CD8-positive, alpha-beta memory T cell (primary cell): ENCODE measurements at places on chromosomes 6 and 20. TPM values are rescaled to one million over a fixed set of nuclear protein-coding genes. Genes with fewer than 3 reads are reported as not detected.

GRCh38 chr20:39021748-39022147, 59.6 kb downstream of the DHX35 start:
- H3K4me1 ChIP-seq = peaks cover 5% of the 10 kb centered on the region
- peaks cover 12% of the 10 kb centered on the region for H3K36me3 ChIP-seq
- no peak overlapping the region for H3K4me3 ChIP-seq
- no peak overlapping the region for H3K27ac ChIP-seq
- no peak for DNase-seq

DNA sequence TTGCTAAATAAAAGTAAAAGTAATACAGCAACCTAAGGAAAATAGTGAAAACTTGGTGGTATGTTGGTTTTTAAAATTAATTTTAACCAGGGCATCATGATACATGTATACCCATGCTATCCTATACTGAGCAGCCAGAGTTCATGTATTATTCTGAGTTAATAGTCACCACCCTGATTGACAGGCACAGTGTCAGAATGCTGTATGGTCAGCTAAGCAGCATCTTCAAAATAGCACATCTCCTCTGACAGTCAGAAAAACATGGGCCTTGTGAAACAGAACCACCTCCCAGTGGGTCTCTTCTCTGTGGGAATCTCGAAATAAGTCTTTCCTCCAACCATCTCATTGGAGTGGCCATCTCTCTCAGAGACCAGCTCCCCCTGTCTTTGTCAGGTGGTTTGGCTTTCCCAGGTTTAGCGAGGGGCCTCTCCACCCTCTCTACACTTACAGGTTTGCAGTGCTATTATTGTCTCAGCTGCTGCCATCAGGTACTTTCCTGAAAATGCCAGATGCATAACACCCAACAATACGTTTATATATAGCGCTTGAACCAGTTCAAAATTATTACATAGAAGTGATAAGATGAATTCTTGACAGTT, 47.1 kb upstream of the RNF8 start:
- H3K27me3 ChIP-seq = no peaks in the 10 kb centered on the region
- no peak overlapping the region for H3K27ac ChIP-seq
- no peak overlapping the region for H3K4me3 ChIP-seq
- H3K4me1 ChIP-seq = no peaks in the 10 kb centered on the region
- no peak for DNase-seq

DNA sequence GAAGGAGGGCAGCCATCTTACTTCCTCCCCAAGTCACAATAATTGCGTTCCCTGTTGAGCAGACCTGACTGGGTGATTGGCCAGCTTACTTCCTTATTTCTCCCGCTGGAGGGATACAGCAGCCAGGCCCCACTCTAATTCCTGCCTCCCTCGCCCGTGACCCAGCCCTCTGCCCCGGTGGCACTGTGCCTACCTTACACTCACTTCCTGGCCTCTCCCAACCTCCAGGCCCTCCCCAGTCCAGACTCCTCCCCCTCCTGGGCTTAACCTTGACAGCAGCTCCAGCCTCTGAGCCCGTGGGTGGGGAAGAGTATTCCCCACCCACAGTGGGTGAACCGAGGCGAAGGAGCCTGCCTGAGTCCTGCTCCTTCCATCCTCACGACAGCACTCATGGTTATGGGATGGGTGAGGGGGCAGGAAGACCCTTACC, 3.0 kb downstream of the BAK1 start:
- no peaks in the 10 kb centered on the region for H3K27me3 ChIP-seq
- H3K36me3 ChIP-seq = peaks cover 36% of the 10 kb centered on the region
- H3K4me3 ChIP-seq = no peak overlapping the region
- peaks cover 29% of the 10 kb centered on the region for H3K4me1 ChIP-seq
- H3K27ac ChIP-seq = no peak overlapping the region
- DNase-seq = no peak

DNA sequence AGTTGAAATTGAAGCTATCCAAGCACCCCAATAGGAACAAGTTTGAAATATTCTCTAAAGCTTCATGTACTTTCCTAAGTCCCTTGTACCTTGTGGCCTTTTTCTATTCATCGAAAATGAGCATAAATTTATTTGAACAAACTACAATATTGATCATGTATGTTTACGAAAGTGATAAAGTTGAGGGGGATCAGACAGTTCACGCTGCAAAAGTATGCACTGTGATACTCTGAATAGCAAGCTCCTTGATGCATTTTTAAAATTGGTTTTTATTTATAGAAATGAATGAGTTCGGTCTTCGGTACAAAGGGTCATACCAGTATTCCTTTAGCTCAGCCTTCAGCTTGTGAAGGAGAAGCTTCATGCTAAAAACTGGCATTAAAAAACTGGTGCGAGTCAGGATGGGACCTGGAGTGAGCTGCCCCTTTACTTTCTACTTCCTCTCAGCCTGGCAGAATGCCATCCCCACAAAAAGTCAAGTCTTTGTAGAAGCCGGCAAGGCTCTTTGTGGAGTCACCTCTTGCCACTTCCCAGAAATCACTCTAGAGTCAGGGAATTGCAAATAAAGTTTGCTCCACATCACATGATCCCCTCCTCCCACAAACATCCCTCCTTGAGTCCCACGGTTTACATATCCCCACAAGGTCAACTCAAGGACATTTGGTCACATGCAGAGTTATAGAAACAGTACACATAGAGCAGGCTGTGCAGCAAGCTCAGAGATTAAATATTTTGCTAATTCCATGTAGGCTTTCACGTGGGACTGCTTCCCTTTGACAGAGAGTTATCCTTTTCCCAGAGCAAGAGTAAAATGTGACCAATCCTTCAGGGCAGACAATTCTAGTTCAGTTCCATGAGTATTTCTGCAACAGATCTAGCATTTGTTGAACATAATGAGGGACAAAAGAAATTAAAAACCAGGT, 34.6 kb upstream of the ADGRF1 start:
- H3K27ac ChIP-seq = no peak overlapping the region
- H3K4me3 ChIP-seq = no peak overlapping the region
- H3K4me1 ChIP-seq = no peaks in the 10 kb centered on the region
- DNase-seq = no peak
- H3K36me3 ChIP-seq = no peaks in the 10 kb centered on the region
- H3K27me3 ChIP-seq = no peaks in the 10 kb centered on the region

GRCh38 chr6:26329763-26330511, 35.1 kb upstream of the BTN3A2 start:
- peaks cover 23% of the 10 kb centered on the region for H3K4me1 ChIP-seq
- peak overlapping the region; percentile 41 for H3K27ac ChIP-seq
- H3K27me3 ChIP-seq = peaks cover 17% of the 10 kb centered on the region

GRCh38 chr6:36371211-36371610, 16.3 kb downstream of the ETV7 start:
- no peaks in the 10 kb centered on the region for H3K27me3 ChIP-seq
- H3K4me1 ChIP-seq = no peaks in the 10 kb centered on the region
- no peaks in the 10 kb centered on the region for H3K36me3 ChIP-seq
- DNase-seq = no peak

DNA sequence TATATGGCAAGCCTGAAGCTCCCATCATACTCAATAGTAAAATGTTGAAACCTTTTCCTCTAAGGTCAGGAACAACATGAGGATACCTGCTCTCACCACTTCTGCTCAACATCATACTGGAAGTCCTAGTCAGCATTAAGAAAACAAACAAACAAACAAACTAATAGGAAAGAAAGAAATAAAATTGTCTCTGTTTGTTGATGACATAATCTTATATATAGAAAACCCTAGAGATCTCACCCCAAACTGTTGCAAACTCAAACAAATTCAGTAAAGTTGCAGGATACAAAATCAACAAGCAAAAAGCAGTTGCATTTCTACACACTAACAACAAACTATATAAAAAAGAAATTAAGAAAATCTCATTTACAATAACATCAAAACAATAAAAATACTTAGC, 20.5 kb downstream of the TTLL2 start:
- no peak overlapping the region for H3K27ac ChIP-seq
- peaks cover 4% of the 10 kb centered on the region for H3K4me1 ChIP-seq
- no peaks in the 10 kb centered on the region for H3K36me3 ChIP-seq
- H3K27me3 ChIP-seq = no peaks in the 10 kb centered on the region
- no peak for DNase-seq

MAP1LC3A gene
- total RNA-seq = 1.7 TPM

- no peaks in the 10 kb centered on the region for H3K4me1 ChIP-seq
- no peak overlapping the region for H3K4me3 ChIP-seq
- H3K27ac ChIP-seq = no peak overlapping the region
- no peaks in the 10 kb centered on the region for H3K27me3 ChIP-seq
- no peak for DNase-seq
These were observed 191.5 kb downstream of the MCHR2 start for GRCh38 chr6:99802396-99803031.

FAM217A gene
- total RNA-seq = not detected

- no peak overlapping the region for H3K4me3 ChIP-seq
- no peak overlapping the region for H3K27ac ChIP-seq
- no peak for DNase-seq
- H3K27me3 ChIP-seq = no peaks in the 10 kb centered on the region
These were observed 113.0 kb downstream of the DST start for GRCh38 chr6:56529594-56530191.

CCN5 gene
- total RNA-seq = not detected

DNA sequence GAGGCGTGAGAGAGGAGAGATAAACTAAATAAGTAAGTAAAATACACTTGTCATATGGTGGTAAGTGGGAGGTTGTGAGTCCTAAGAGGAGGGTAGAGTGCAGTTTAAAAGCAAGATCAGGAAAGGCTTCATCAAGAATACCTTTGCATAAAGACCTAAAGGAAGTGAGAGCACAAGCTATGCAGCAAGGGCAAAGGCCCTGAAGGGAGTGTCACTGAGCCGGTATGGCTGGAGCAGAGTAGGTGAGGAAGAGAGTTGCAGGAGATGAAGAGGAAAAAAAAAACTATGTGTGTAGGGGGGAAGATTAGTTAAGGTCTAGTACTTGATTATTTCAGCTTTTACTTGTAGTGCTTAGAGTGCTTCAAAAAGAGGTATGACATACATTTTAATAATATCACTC, 11.0 kb downstream of the DNAAF9 start:
- no peaks in the 10 kb centered on the region for H3K27me3 ChIP-seq
- H3K4me3 ChIP-seq = no peak overlapping the region
- no peak for DNase-seq

- no peak overlapping the region for H3K4me3 ChIP-seq
- no peaks in the 10 kb centered on the region for H3K4me1 ChIP-seq
- no peaks in the 10 kb centered on the region for H3K36me3 ChIP-seq
- no peak for DNase-seq
These were observed 73.9 kb upstream of the ENPP5 start for GRCh38 chr6:46244670-46245069.

DNA sequence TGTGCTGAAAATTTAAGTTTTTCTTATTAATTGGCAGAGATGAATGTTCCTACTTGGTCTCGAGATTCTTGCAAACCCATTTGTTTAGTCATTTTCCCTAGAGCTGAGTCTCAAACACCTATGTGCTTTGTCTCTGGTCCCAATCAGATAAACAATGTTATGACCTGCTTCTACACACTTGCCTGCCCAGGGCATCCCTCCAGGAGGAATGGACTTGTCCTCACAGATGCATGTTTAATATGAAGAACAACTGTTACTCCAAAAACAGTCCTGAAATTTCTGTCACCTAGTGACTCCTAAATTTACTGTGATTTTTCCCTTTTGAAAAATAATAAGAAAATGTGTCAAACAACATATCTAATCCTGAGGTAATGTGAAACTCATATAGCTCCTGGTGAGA, 43.7 kb downstream of the HDGFL1 start:
- no peak for DNase-seq
- no peak overlapping the region for H3K4me3 ChIP-seq
- no peaks in the 10 kb centered on the region for H3K36me3 ChIP-seq
- no peaks in the 10 kb centered on the region for H3K27me3 ChIP-seq
- no peak overlapping the region for H3K27ac ChIP-seq

DNA sequence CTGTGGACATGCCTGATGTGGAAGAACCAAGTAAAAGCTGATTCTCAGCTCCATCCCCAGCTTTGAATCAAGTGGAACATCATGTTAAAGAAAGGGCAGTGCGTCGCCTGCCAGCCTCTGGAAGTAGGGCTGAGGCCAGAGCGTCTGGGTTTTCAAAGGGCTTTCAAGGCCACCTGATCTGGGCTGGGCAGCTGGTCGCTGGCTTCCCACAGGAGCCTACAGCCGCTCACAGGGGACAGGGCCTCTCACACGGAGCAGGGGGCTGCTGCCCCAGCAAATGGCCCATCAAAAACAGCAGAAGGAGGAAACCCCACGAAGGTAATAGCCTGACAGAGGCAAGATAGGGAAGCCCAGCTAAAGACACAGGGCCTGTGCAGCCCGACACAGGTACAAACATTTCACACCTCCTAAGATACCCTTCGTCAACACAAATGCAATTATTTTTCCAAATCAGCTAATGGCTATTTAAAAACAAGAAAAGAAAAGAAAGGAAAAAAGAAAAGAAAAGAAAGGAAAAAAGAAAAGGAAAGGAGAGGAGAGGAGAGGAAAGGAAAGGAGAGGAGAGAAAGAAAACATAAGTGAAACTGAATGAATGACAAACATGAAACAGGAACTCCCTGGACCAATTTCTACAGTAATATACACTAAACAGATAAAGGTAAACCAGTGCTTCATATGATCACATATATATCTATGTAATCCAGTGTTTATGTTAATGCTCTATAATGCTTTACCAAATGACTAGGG, 24.8 kb downstream of the RRBP1 start:
- no peaks in the 10 kb centered on the region for H3K27me3 ChIP-seq
- no peaks in the 10 kb centered on the region for H3K4me1 ChIP-seq
- H3K27ac ChIP-seq = no peak overlapping the region

RIMS1 gene
- total RNA-seq = not detected

- no peak for DNase-seq
- H3K36me3 ChIP-seq = no peaks in the 10 kb centered on the region
- H3K4me1 ChIP-seq = no peaks in the 10 kb centered on the region
- no peaks in the 10 kb centered on the region for H3K27me3 ChIP-seq
- no peak overlapping the region for H3K27ac ChIP-seq
These were observed 525.5 kb downstream of the TENT5A start for GRCh38 chr6:81226957-81227356.

DNA sequence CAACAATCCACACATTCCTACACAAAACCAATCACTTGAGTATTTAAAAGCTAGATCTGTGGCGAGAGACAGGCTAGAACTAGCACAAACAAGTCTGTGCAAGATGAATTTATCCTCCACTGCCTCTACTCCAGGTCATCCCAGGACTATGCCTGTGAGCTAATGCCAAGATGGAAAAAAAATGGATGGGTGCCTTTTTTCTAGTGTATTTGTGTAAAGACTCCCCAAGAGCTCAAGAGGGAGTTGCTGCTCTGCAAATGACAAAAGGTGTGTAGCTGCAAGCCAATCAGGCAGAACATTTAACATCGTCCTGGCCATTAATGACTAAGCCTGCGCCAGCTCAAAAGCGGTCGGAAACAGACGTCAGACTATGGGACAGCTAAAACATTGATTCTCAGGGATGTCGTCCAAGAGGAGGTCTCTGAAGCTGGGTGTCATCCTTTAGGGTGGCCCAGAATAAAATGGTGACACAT, 21.9 kb downstream of the ATXN1 start:
- DNase-seq = no peak
- no peak overlapping the region for H3K27ac ChIP-seq
- peaks cover 18% of the 10 kb centered on the region for H3K4me1 ChIP-seq
- H3K36me3 ChIP-seq = no peaks in the 10 kb centered on the region

GJA1 gene
- not detected for total RNA-seq

B3GAT2 gene
- not detected for total RNA-seq

AVP gene
- total RNA-seq = not detected

- no peak overlapping the region for H3K4me3 ChIP-seq
- H3K4me1 ChIP-seq = no peaks in the 10 kb centered on the region
- H3K27ac ChIP-seq = no peak overlapping the region
- no peaks in the 10 kb centered on the region for H3K27me3 ChIP-seq
- no peak for DNase-seq
- no peaks in the 10 kb centered on the region for H3K36me3 ChIP-seq
These were observed 7.0 kb upstream of the OR14J1 start for GRCh38 chr6:29294499-29294914.

FAXC gene
- total RNA-seq = not detected

- H3K27ac ChIP-seq = no peak overlapping the region
- H3K4me1 ChIP-seq = no peaks in the 10 kb centered on the region
- no peak overlapping the region for H3K4me3 ChIP-seq
These were observed 23.9 kb upstream of the SLC52A3 start for GRCh38 chr20:792248-792647.

SPINT3 gene
- total RNA-seq = not detected
